Testis (tissue), 5 donors: ENCODE measurements at places on chromosomes 2 and 18.

DNA sequence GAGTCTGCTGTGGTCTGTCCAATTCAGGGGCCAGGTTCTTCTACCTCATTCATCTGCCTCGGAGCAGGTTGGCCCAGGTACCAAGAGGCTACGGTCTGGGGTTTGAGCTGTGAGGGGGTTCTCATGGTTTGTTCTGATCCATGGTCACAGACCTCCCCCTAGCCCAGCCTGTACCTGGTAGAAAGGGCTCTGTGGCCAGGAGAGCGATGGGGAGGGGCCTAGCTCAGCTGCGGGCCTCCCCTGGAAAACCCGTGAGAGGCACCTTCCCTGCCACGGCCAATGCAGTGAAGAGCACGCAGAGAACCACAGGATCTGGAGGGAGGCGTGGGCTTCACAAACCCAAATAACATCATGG, 19.6 kb upstream of the ALLC start:
- no peak overlapping the region for H3K27ac ChIP-seq
- peaks cover 12% of the 10 kb centered on the region for H3K4me1 ChIP-seq
- no peaks in the 10 kb centered on the region for H3K27me3 ChIP-seq
- DNase-seq, result peak; percentile 6

- H3K27me3 ChIP-seq, result no peaks in the 10 kb centered on the region
- no peak overlapping the region for H3K27ac ChIP-seq
- H3K36me3 ChIP-seq, result no peaks in the 10 kb centered on the region
- peaks cover 7% of the 10 kb centered on the region for H3K4me1 ChIP-seq
- no peak for DNase-seq
- no peak overlapping the region for H3K4me3 ChIP-seq
Observed at GRCh38 chr18:69267895-69268294, 132.8 kb upstream of the DOK6 start.

DNA sequence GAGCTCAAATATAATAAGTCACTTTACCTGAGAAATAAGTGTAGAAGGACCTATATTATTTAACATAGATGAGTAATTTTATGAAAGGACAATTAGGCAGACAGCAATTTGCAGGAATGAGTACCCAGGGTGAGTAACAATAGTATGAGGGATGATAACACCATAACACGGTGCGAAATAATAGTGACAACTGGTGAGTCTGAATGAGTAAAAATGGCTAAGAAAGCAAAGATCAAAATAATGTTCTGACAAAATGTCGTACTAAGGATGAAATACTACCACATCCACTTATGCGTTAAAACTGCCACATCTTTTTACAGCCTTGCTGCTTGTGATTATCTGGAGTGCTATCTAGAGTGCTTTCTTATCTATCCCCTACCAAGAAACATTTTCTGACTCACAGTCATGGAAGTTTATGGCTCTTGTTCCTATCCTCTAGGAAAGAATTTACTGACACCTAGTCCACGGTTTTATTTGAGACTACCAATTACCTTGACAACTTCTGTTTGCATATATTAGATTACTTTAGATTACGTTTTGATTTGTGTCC, 929.7 kb downstream of the LRP1B start:
- H3K4me1 ChIP-seq, result no peaks in the 10 kb centered on the region
- H3K36me3 ChIP-seq, result no peaks in the 10 kb centered on the region
- no peak overlapping the region for H3K27ac ChIP-seq
- no peak overlapping the region for H3K4me3 ChIP-seq
- no peak for DNase-seq
- no peaks in the 10 kb centered on the region for H3K27me3 ChIP-seq

DNA sequence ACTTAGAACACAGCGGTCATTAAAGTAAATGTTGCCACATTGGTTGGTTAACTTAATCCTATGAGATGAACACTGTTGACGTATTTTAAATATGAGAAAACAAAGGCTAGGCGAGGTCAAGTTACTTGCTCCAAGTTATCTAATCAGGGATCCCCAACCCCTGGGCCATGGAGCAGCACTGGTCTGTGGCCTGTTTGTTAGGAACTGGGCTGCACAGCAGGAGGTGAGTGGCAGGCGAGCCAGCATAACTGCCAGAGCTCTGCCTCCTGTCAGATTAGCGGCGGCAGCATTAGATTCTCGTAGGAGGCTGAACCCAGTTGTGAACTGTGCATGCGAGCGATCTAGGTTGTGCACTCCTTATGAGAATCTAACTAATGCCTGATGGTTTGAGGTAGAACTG, 878.9 kb downstream of the CPS1 start:
- DNase-seq, result no peak
- H3K27ac ChIP-seq, result no peak overlapping the region

- no peaks in the 10 kb centered on the region for H3K36me3 ChIP-seq
- H3K27me3 ChIP-seq, result no peaks in the 10 kb centered on the region
- no peak for DNase-seq
- no peak overlapping the region for H3K4me3 ChIP-seq
- H3K4me1 ChIP-seq, result no peaks in the 10 kb centered on the region
- no peak overlapping the region for H3K27ac ChIP-seq
Observed at GRCh38 chr2:70161069-70161534, 29.7 kb downstream of the C2orf42 start.

GRCh38 chr2:62928015-62928414, 122.6 kb upstream of the OTX1 start:
- H3K4me1 ChIP-seq, result no peaks in the 10 kb centered on the region
- DNase-seq, result no peak
- no peak overlapping the region for H3K4me3 ChIP-seq

GRCh38 chr2:47015206-47015605, 99.6 kb upstream of the MCFD2 start:
- H3K36me3 ChIP-seq, result no peaks in the 10 kb centered on the region
- no peak for DNase-seq
- H3K4me3 ChIP-seq, result no peak overlapping the region
- no peaks in the 10 kb centered on the region for H3K27me3 ChIP-seq
- no peak overlapping the region for H3K27ac ChIP-seq

- H3K4me3 ChIP-seq, result no peak overlapping the region
- H3K4me1 ChIP-seq, result no peaks in the 10 kb centered on the region
- H3K27ac ChIP-seq, result no peak overlapping the region
- no peaks in the 10 kb centered on the region for H3K27me3 ChIP-seq
- no peaks in the 10 kb centered on the region for H3K36me3 ChIP-seq
- DNase-seq, result no peak
Observed at GRCh38 chr2:140248623-140249022, 1468.4 kb upstream of the NXPH2 start.

DNA sequence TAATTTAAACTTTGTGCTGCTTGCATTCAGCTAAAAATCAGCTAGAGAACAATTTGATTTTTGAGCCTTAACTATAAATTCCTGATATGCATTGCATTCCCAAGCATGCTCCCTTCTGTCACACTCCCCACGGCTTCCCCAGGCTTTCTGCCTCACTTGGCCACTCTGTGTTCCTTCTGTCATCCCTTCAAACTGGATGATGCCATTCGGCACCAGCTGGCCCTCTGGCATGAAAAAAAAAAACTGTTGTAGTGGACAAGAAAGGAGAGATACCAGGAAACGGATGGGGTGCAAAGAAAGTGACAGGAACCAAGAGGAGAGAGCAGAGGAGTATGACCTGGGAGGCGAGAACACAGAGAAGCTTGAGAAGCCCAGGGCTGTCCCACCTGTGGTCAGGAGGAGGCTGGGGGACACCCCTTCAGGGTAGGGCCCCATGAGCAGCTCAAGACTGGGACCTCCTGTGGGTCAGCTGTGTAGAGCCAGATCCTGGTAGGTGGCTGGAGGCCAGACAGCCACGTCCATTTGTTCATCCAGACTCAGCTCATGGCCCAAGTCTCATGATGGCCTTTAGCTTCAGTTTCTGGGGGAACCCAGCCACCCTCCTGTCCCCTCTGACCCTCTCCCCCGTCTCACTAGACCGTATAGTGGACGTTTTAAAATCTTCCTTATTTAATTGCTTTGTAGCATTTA, 211.8 kb downstream of the GBX2 start:
- no peak overlapping the region for H3K4me3 ChIP-seq
- DNase-seq, result no peak
- H3K4me1 ChIP-seq, result no peaks in the 10 kb centered on the region

DNA sequence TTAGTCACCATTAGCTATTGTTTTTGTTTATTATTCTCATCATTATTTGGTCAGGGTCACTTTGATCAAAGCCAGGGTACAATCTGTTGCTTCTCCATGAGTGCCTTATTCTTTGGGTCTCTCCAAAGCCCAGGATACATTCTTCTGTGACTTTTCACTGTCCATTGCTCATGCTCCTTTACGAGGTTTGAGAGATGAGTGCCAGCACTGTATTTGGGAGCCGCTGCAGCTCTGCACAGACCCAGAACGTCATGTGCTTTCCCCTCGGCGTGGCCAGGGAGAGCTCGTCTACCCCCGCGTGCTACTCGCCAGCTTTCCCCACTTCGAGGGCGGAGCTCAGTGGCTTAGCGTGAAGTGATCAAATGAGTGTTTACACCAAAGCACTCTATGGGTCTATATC, 123.7 kb downstream of the COL6A3 start:
- H3K36me3 ChIP-seq, result no peaks in the 10 kb centered on the region
- peak overlapping the region; percentile 65 for H3K27ac ChIP-seq
- H3K27me3 ChIP-seq, result no peaks in the 10 kb centered on the region
- no peak overlapping the region for H3K4me3 ChIP-seq
- peaks cover 15% of the 10 kb centered on the region for H3K4me1 ChIP-seq
- peak; percentile 87 for DNase-seq

DNA sequence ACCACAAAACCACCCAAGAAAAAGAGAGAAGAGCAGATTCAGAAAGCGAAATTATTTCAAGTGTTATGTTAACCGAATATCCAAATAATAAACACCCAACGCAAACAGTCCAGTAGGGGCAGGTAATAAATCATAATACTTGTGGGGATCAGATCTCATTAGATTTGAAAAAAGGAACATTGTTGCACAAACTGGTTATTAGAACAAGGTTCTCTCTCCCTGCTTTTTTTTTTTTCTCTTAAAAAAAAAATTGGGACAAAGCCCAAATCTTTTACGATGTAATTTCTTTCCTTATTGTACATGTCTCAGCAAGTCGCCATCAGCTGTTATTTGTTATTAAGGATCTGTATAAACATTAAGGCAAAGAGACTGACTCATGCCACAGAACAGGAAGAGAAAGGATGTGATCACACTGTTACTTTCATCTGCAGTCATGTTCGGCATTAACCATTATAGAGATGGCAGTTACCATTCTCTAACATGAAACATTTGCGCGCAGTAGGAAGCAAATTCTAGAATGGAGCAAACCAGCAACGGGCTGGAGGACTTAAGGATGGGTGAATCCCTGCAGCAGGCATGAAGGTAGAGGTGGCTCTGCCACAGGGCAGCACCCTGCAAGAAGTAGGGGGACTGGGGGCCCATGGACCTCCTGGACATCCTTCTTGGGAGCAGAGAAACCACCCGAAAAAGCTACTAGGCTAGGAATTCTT, 42.0 kb downstream of the EPHA4 start:
- H3K36me3 ChIP-seq, result no peaks in the 10 kb centered on the region
- H3K4me3 ChIP-seq, result no peak overlapping the region
- H3K4me1 ChIP-seq, result peaks cover 34% of the 10 kb centered on the region
- H3K27ac ChIP-seq, result peak overlapping the region; percentile 16
- DNase-seq, result no peak

DNA sequence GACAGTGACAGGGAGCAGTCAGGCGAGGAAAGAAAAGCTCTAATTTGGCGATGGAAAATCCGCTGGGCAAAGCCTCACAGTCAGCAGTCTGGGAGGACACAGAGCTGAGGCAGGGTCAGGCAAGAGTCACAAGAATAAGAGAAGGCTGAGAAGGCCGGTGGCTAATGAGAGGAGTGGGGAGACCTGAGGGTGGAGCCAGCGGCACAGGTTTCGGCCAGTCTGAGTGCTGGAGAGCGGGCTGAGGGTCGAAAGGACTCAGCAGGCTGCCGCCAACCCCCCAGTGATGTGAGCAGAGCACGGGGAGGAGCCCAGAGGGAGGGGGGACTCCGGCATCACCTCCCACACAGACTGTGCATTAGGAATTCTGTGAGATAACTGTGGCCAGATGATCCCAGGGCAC, 500.6 kb upstream of the MYT1L start:
- no peak overlapping the region for H3K27ac ChIP-seq
- H3K4me1 ChIP-seq, result no peaks in the 10 kb centered on the region
- no peak overlapping the region for H3K4me3 ChIP-seq
- H3K27me3 ChIP-seq, result no peaks in the 10 kb centered on the region
